Activated CD8-positive, alpha-beta memory T cell treated with anti-CD3 and anti-CD28 coated beads, Interleukin-2, amount 10 ng/mL, durations not matched to agents 7 days and 5 days (primary cell): ENCODE measurements at places on chromosomes 12 and 14.

GRCh38 chr12:122349078-122349477, 73.4 kb downstream of the CLIP1 start:
- no peak for DNase-seq

- no peak for DNase-seq
These were observed 31.8 kb upstream of the CLEC4E start for GRCh38 chr12:8572507-8572906.

DNA sequence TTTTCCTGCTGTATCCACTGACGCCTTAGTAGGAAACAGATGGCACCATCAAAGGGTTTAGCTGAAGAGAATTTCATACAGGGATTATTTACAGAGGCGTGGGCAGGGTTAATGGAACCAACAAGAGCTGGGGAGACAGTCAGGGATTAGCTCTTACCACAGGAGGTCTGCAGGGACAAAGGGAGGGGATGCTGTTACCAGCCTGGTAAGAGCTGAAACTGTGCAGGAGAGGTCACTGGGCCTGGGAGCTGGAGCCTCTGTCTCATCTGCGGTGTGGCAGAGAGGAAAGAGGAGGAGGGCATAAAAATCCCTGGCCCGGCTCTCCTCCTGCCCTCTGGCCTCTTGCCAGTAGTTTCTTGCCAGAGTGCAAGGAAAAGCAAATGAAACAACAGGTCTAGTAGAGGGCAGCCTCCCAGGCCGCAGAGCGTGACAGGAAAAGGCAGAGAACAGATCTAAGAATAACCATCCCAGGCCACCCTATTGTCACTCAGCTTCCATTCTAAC, 18.9 kb upstream of the POC1B start:
- DNase-seq, result no peak

- peak; percentile 29 for DNase-seq
These were observed 334.5 kb downstream of the TMEM121 start for GRCh38 chr14:105860615-105861580.

GRCh38 chr12:77133566-77133965, 68.2 kb upstream of the E2F7 start:
- DNase-seq, result peak; percentile 47

DNA sequence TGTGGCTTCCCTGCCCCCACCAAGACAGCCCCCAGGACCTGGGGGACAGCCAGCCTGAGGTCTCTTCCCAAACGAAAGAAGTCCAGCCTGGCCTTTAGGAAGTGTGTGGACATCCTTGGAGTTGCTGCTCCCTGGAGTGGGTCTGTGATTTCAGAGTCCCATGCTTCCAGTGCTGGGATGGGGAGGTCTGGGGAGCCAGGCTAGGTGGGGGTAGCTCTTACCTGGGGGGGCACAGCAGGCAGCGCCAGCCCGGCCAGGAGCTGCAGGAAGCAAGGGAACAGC, 509 bp downstream of the PGF start:
- no peak for DNase-seq

DNA sequence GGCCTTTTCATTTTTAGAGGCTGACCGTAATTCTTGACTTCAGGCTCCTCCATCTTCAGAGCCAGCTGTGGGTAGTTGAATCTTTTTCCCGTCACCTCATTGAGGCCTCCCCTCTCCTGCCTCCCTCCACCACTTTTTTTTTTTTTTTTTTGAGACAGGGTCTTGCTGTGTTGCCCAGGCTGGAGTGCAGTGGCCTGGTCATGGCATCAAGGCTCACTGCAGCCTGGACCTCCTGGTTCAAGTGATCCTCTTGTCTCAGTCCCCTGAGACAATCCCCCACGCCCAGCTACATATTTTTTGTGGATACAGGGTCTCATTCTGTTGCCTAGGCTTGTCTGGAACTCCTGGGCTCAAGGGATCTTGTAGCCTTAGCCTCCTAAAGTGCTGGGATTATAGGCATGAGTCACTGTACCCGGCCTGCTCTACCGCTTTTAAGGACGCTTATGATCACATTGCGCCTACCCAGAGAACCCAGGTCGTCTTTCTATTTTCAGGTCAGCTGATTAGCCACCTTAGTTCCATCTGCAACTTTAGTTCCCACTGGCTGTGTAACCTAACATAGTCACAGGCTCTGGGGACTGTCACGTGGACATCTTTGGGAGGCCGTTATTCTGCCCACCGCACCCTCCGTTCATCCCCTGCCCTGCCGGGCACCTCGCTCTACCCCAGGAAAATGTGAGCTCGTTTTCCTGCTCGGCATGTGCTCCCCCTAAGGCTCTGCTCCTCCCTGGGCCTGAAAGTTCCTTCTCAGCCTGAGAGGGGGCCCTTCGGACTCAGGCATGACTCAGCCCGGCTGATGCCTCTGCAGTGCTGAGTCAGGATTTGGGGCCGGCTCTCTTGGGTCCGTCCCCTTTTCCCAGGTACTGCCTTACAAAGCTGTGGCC, 13.4 kb downstream of the TNFAIP2 start:
- no peak for DNase-seq

DNA sequence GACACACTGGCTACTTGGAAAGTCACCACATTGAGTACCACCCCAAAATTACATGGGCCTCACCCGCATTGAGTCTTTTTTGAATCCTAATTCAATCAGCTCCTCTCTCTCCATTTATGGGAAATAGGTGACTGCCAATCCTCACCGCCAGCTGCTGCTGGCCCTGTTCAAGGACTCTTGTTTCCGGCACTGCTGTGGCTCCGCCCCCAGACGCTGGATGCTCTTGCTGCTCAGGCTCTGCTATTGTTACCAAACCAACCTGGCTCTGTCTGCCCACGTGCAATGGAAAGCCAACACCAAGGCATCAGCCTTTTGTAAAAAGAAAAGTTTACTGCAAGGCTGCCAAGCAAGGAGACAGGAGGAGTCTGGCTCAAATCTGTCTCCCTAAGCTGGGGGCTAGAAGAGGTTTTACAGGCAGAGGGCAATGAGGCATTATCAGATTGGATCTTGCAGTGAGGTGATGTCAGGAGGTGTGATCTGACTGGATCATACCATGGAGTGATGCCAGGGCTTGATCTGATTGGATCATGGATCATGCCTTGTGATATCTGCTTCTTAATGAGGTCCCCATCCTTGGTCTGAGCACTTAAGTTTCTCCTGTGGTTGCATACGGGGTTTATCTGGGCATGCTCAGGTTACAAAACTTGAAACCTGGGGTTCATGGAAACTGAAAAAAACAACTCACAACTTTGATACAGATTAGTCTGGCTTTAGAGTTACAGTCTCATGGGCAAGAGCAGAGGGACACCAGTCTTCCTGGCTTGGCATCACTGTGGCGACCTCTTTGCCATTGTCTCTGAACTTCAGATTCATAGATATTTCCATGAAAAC, 117.1 kb upstream of the SLC35F4 start:
- DNase-seq, result no peak

DNA sequence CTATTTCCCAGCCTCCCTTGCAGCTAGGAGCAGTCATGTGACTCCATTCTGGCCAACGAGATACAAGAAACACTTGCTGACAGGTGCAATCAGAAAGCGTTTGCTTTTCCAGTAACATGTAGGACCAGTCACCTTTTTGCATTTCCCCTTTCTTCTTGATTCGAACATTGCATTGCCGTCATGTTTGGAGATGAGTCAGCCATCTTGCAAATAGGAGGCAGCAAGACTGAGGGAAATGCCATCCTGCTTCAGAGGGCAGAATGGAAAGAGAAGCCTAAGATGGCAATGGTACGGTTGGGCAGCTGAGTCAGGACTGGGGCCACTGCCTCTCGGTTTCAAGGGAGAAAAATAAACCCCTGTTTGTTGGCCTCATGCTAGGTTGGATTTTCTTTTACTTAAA, 34.5 kb upstream of the GPR132 start:
- DNase-seq, result no peak

DNA sequence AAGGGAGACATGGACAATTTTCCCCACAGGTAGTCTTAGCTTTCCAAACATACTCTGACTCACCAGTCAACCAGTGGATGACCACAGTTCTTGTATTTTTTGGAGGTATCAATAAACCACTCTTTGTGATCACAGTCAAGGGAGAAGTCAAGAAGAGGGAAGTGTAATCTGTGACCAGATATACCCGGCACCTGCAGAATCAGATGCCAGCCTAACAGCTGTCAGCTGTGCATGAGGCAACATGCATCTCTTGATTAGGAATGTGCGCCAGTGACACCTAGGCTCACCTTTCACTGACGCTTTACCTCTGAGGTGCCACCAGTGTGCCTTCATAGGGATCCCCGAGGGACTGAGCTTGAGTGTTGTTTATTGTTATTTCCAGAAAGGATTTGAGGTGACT, 20.0 kb downstream of the PROX2 start:
- no peak for DNase-seq

DNA sequence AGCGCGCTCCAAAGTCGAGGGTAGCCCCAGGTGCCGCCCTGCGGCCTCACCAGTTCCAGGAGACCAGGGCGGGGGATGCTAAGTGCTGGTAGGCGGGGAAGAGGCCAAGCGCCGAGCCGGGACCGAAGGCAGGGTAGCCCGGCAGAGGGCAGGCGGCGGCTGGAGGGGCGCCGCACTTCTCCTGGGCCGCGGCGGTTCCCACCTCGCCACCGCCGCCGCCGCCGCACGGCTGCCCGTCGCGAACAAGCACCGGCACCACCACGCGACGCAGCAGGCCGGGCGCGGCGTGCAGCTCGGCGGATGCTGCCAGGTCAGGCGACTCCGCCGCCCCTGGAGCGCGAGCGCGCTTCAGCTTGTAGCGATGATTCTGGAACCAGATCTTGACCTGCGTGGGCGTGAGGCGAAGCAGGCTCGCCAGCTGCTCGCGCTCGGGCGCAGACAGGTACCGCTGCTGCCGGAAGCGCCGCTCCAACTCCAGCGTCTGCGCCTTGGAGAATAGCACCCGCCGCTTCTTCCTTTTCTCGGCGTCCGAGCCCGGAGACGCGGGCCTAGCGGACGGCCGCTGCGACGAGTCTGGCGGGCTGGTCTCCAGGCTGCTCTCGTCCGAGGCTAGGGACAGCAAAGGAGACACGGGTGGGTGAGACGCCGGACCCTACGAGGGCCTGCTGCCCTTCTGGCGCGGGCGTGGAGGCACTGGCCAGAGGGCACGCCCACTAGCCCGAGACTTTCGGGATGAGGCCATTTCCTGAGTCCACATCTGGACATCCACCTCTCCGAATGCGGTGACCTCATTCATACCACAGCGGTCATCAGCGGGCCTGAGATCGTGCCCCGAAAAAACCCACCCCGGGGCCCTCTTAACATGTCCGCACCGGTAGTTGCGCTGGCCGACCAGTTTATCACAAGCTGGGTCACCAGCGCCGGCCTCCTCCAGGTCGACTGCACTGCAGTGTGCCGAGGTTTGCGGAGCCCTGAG, 1.3 kb downstream of the NKX2-8 start:
- no peak for DNase-seq

- DNase-seq, result no peak
These were observed 45.1 kb downstream of the TBX3 start for GRCh38 chr12:114638790-114639435.

- no peak for DNase-seq
These were observed 107.9 kb upstream of the GZMB start for GRCh38 chr14:24741871-24742270.

DNA sequence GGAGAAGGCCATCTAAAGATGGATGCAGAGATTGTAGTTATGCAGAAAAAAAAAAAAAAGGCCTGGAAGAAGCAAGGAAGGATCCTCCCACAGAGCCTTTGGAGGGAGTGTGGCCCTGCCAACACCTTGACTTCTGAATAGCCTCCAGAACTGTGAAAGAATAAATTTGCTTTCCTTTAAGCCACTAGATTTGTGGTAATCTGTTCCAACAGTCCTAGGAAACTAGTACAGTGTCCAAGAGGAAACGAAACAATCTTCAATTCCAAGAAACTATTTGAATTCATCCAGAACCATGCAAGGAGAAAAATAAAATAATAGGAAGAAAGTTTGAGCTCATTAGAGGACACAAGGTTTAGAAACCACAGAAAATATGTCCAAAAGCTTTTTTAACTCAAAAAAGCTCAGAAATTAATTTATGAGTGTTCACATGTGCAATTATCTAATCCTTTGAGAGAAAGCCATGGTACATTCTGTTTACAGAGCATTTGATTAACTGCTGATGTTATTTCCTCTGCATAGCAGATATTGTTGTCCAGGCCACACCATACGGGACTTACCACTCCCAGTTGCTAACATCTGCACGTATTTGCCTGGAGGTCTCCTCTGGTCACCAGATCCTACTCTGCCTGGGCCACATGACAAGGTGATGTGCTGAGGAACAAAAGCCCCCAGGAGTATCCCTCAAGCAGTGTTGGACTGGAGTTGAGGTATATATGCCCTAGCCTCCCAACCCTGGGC, 30.0 kb upstream of the STAB2 start:
- DNase-seq, result no peak

DNA sequence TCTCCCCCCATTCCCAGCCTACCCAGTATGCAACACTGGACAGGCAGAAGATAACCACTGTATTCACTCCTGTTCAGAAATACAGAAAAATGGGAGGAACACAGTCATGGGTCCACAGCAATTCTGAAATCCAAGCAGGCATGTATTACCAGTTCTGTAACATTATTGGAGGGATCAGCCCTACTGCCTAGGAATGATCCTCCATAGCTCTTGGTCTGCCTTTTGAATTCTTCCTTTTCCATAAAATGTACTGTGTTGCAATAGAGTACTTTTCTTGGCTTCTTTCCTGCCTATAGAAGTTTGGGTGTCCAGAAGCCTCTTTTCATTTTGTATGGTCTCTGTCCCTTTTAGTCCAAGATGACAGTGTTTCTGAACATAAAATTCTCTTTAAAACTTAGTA, 46.5 kb downstream of the SPATS2 start:
- no peak for DNase-seq

DNA sequence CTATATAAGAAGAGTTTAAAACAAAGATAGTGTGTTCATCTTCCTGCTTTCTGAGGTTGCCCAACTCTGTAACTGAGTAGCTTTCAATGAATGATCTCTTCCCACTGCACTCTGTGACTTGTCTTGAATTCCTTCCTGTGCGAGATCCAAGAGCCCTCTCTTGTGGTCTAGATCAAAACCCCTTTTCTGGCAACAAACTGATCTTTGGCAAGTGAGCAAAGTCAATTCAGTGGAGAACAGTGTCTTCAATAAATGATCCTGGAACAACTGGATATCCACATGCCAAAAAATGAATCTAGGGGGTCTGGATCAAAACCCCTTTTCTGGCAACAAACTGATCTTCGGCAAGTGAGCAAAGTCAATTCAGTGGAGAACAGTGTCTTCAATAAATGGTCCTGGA, 8.5 kb downstream of the CFAP54 start:
- DNase-seq, result no peak

DNA sequence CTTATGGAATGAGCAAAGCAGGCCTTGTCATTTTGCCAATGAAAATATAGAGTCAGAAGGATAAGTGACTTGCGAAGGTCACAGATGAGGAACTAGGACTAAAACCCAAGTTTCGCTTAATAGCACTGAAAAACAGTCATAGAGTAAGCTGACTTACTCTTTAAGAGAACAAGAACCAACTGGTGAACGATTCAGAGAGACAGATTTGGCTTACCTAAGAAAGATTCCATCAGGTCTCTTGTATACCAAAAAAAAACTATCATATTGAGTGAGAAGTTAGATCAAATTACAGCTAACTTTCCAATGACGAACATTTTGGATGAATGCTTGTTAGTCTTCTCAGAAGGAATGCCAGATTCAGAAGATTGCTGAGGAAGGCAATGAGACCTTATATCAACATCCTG, 74.2 kb downstream of the ZFC3H1 start:
- DNase-seq, result no peak

GRCh38 chr12:113171543-113171942, 13.7 kb downstream of the DDX54 start:
- DNase-seq, result no peak
